ENCODE measurements at places on chromosomes 6 and 20. TPM values are rescaled to one million over a fixed set of nuclear protein-coding genes. Genes with fewer than 3 reads are reported as not detected.

SYTL3 gene
- 2.0 TPM for polyA plus RNA-seq

UNC5CL gene
- 0.92 TPM for polyA plus RNA-seq

IL20RA gene
- 1.7 TPM for polyA plus RNA-seq

PRL gene
- 1.1 TPM for polyA plus RNA-seq

WFDC11 gene
- polyA plus RNA-seq, result not detected

DDO gene
- 0.98 TPM for polyA plus RNA-seq

TBXT gene
- not detected for polyA plus RNA-seq

SDCBP2 gene
- 20.1 TPM for polyA plus RNA-seq

KIAA1755 gene
- 45.7 TPM for polyA plus RNA-seq

NFS1 gene
- polyA plus RNA-seq, result 31.7 TPM

IL17F gene
- polyA plus RNA-seq, result not detected

CABLES2 gene
- 22.1 TPM for polyA plus RNA-seq

Data from spinal cord (tissue), 10 donors.